ENCODE measurements at places on chromosomes 7 and 10.
A peak's percentile ranks its signal among the peaks of the same experiment; 100 is the strongest.

DNA sequence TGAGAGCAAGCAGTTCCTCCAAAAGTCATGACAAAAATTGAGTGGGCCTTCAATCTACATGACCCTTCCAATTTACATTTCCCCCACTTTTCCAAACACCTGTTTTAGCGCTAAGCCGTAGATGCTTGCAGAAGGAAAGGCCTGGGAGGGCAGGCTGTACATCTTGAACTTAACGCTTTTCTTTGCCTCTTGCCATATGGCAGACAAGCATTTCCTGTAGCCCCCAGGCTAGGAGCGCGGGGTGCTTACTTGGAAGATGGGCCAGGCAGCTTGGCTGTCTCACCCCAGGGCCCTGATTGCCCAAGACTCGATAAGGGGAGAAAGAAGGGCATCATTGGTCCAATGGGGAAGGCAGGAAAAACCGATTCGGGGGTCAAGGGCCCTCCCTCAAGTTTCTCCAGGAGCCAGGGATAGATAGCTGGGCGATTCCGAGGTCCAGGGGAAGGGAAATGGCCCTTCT, 1.8 kb downstream of the HOXA10 start:
- DNase-seq, result no peak

- no peak for DNase-seq
These were observed 121.5 kb downstream of the SLIT1 start for GRCh38 chr10:97063983-97064837.

DNA sequence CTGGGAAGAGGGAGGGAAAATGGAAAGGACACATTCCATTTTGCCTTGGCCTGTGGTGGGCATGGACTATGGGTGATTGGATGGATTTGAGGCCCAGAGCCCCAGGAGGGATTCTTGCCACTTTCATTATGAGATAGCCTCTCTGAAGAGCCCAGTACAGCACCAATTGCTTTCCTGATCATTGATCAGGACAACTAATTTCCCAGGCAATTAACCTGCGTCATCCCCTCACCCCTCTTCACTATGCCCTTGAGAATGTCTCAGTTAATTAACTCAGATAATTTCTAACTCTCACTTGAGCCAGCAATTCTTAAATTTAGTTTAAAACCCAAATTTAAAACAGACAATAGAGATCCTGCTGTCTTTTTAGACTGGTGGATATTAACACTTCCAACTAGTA, 13.5 kb upstream of the PLEKHA1 start:
- DNase-seq, result no peak

DNA sequence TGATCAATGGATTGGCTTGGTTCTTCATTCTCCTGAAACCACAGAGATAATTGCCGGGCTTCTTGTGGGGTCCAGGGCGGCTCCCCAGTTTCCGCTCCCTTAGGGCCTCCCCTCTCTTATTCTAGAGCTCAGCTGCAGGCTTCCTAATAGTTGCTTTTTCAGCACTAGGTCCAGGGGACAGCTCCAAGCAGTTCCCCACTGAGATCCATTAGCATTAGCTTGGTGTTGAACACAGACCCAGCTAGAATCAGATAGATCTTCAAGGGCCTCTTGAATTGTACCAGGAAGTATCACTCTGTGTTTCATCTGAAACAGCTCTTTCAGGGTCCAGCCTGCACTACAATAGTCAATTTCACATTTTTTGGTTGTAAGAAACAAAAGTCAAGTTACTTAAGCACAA, 238.7 kb downstream of the SEC23IP start:
- peak; percentile 84 for DNase-seq

DNA sequence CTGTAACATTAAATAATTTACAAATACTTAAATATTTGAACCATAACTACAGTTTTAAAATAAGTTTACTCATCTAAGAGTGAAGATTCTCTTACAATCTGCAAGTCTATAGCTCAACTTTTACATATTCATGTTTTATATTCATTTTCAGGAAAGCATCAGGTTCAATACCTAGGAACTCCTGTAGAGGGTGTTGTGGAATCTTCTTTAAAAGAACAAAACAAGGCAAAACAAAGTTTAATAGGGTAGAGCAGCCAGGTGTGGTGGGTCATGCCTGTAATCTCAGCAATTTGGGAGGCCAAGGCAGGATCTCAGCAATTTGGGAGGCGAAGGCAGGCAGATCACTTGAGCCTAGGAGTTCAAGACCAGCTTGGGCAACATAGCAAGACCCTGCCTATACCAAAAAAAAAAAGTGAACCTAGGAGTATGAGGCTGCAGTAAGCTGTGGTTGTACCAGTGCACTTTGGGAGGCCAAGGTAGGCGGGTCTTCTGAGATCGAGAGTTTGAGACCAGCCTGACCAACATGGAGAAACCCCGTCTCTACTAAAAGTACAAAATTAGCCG, 45.1 kb downstream of the ST8SIA6 start:
- DNase-seq, result peak; percentile 57

DNA sequence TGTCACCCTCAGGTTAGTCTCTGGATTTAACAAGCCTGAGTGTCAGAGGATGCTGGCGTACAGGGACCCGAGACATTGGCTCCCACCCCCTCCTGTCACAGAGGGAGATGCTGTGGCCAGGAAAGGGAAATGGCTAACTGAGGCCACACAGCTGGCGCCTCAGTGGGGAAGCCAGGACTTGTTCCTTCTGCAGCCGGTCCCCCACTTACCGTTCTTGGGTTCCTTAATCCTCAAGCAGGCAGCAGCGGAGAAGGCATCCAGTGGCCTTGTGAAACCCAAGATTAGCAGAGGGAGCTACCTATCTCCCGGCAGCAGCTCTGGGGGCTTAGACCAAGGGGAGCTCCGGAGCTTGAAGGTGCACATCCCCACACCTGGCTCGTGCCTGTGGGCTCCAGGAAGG, 65.4 kb downstream of the NEURL1 start:
- no peak for DNase-seq

DNA sequence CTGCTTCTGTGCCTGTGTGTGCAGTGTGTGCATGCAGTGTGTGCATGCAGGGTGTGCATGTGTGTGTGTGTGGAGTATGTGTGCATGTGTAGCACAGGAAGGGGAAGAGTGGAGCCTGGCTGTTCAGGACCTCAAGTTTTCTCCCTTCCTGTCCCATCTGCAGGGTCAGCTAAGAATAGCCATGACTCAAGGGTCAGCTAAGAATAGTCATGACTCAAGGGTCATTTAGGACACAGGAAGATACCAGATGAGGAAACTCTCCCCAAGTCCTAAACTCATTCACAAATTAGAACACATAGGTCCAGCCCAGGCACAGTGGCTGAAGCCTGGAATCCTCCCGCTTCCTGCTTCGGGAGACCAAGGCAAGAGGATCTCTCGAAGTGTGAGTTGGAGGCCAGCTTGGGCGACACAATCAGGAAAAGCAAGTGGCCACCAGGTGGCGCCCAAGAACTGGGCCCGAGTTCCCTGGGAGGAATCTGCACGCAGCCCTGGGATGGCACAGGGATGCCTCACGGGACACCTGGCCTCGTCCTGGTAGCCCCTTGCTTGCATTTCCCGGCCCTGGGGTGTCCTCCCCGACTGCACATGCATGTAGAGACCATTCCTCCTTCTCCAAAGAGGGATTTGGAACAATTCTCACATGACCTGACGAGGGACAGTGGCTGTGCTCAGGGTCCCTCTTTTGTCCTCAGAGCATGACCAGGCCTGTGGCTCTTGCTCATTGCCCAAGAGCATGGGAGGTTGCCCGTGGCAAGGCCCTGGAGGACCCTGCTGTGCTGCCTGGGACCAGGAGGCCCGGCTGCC, 21.4 kb upstream of the VOPP1 start:
- peak; percentile 87 for DNase-seq

DNA sequence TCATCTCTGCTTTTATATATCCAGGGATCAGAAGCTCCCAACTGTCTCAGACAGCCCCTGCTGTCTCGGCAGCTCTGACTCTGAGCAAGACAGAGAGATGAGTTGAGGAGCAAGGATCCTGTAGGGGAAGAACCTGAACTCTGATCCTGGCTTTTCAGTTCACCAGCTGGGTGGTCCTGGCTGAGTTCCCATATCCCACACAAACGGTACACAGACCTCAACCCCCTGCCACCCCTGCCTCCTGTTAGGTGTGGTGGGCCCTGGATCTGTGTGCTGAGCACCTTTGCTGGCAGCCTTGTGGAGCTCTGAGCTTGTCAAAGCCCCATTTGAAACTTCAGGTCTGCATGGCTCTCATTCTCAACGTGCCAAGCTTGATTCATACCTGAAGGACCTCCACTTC, 54.3 kb upstream of the GPR26 start:
- no peak for DNase-seq

GRCh38 chr7:121795736-121796135, 77.2 kb upstream of the PTPRZ1 start:
- no peak for DNase-seq

GRCh38 chr10:86164174-86164774, 202.3 kb downstream of the GRID1 start:
- DNase-seq, result no peak

GRCh38 chr10:6018422-6018821, 41.1 kb upstream of the IL15RA start:
- no peak for DNase-seq

GRCh38 chr7:148799893-148800555, 84.1 kb downstream of the EZH2 start:
- DNase-seq, result no peak

- peak; percentile 56 for DNase-seq
These were observed 317.5 kb downstream of the WDR11 start for GRCh38 chr10:121168545-121169216.

GRCh38 chr10:32155075-32155516, 98.9 kb upstream of the KIF5B start:
- no peak for DNase-seq

- DNase-seq, result peak; percentile 22
These were observed 133.0 kb upstream of the FAM20C start for GRCh38 chr7:59079-60016.

GRCh38 chr10:926075-926698, 5.3 kb downstream of the LARP4B start:
- no peak for DNase-seq

GRCh38 chr7:154591544-154591943, 411.4 kb downstream of the PAXIP1 start:
- no peak for DNase-seq

DNA sequence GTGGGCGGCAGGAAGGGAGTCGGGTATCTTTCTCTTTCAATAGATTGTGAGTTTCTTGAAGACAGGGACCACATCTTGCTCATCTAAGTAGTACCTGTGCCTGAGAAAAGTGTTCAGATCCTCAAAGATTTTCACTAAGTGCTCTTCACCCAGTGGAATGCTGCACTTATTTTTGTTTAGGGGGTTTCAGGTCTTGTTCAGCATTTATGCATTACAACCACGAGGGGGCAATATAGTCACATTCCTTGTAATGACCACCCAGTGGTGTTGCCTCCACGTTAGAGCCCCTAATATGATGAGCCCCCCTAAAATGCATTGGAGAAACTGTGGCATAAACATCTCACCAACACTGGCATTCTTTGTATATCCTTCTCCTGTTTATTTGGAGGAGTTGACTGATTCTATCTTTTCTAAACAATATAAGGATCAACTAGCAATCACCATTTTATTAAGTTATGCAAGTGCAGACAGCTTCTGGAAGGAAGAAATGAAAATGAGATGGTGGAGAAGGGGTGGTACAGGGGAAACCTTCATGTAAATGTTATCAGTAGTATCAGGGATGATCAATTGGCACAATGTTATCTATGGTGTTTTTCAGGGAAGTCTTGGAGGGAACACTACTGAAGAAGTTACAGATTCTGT, 3.1 kb upstream of the PAPSS2 start:
- peak; percentile 69 for DNase-seq

- DNase-seq, result no peak
These were observed 3.2 kb upstream of the VSTM4 start for GRCh38 chr10:49118430-49119074.

DNA sequence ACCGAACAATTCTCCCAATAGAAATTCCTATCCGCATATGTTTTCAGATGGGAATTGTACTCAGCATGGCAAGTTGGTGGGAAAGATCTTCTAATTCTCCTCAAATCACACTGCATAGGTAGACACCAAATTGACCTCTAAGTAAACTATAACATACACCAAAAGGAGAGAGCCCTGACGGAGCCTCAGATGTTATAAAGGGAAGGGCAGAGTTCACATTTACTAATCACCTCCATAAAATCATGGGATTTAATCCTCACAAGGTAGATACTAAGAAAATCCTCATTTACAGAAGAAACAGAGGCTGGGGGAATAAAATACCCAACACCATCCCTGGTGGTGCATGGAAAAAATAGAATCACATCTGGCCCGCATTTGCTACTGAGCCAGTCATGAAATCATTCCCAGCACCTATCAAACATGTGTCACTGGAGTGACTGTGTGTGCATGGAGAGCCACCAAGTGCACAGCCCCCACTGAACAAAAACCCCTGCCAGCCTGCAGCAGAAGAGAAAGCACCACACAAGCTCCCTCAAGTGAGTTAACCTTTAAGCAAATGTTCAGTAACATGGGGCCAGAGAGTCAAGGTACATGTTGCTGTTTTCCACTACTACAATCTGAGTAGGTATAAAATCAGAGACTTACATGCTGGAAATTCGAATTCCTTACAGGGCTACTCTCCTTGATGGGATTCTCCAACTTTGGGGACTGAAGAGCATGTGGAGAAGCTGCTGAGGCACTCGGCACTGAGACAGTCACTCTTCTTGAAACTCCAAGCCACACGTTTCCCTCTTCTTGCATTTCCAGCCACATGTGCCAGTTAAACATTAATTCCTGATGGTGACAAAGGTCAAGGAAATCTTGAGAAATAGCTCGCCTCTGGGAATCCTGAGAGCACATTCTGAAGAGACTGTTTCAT, at the start of gene DDC:
TSS of gene DDC (minus strand) at position 766 of the 919 bp plus-strand sequence. CDS start 21,320 bp downstream, outside the sequence.
- no peak for DNase-seq

DNA sequence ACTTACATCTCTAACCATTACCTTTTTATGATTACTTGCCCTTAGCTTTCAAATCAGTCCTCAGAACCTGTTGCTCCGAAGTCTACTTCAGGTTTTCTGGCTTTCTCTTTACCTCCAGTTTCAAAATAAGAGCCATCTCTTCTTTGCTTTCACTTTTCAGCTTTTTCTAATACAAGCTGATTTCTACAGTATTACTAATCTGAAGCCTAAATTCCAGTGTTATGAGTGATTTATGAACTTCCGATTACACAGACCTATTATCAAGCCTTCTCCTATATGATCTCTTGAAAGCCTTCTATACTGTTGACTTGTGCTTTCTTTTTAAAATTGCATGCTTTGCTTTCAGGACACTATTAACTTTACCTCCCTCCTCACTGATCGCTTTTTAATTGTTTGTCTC, 1307.8 kb upstream of the CELF2 start:
- DNase-seq, result no peak

DNA sequence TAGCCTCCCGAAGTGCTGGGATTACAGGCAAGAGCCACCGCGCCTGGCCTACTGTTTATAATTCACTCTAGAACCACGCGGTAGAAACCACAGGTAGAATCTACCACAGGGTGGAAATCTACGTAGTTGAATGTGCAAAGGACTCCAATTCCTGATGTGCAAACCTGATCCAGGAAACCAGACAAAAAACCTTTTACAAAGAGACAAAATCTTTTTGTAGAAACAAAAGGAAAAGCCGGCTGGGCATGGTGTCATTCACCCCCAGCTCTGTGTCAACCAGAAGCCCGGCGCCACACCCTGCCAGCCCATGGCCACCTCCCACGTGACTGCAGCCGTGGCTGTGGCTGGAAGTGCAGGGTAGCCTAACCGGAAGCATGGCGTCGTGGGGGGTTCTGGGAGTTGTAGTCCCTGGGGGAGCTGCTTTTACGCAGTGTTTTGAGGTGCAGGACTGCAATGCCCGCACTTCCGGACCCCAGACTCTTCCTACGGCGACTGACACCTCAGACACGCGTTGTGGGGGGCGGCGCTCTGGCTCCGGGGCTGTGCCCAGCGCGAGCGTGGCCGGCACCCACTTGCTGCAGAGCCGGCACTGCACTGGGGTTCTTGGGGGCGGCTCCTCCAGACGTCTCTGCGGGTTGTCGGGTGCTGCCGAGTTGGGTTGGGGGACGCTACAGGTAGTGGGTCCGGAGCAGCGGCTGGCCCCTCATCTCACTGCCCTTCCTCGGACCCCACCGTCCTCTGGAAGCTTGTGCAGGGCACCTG, 41.5 kb upstream of the RNF216 start:
- DNase-seq, result peak; percentile 97

Data from Karpas-422 (cell line).